Renal cortex interstitium (tissue), 15 donors: ENCODE measurements at places on chromosomes 5 and 9. TPM values are rescaled to one million over a fixed set of nuclear protein-coding genes. Genes with fewer than 3 reads are reported as not detected.

GRCh38 chr9:35267710-35268109 is 105.9 kb downstream of the UNC13B start:
- DNase-seq: no peak

GRCh38 chr5:138955671-138956295 is 80.6 kb upstream of the LRRTM2 start:
- DNase-seq: no peak

DNA sequence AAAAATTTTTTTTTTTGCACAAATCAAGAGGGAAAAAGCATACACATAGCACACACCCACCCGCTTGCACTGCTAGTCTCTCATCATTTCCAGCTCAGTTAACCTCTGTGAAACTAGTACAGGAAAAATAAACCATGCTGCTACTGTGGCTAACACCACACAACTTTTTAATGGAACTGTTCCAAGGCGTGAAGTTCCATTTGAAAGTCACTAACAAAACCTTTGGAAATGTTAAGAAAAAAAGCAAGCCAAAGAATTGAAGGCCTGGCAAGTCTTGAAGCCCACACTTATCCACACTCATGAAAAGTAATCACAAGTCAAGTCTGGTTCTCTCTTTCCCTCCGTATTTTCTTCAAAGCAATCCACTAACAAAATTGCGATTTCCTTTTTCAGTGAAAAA is 116.3 kb downstream of the FANCC start:
- no peak for DNase-seq

DNA sequence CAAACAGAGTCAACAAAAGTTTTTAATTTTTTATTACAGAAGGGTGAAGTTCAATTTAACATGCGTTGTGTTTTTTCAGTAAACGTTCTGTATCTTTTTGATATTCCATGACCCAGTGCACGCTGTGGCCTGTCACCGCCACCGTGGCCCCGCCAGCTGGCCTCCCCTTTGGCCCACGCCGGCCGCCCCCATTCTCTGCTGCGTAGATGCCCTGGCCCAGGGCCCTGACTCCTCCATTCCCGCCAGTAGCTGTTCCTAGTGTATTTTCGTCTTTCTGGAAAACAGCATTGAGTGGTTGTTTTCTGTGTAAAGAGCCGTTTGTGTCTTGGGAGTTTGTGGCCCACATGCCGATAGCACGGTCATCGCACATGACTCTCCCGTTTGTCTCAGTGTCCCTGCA is 6.1 kb downstream of the RNU6ATAC start:
- DNase-seq: no peak

The ANKRD31 gene
- 0.42 TPM for polyA plus RNA-seq

The BTNL8 gene
- polyA plus RNA-seq: 0.79 TPM

The GPX3 gene
- polyA plus RNA-seq: 1,194 TPM

The FOXD4L6 gene
- not detected for polyA plus RNA-seq
